Stimulated activated CD8-positive, alpha-beta memory T cell treated with anti-CD3 and anti-CD28 coated beads, Interleukin-2, amount 100 ng/mL, for 48 hours (primary cell): ENCODE measurements at places on chromosomes 11 and 22.
A peak's percentile ranks its signal among the peaks of the same experiment; 100 is the strongest.

DNA sequence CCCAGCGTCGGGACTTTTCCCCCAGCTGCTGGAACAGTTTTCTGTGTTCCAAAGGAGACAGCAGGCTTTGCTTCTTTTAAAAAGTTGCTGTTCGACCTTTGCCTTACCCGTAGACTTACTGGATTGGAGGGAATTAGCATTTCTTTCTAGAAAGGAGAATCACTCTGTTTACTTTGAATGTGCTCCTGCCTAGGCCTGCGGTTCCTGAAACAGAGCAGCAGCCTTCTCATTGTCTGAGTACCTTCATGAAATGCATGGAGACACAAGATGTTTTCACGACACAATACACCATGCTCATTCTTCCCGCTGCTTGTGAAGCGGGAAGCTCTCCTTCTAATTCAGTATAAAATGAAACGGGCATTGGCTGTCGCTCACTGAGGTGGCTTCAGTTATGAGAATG lies 196.2 kb downstream of the TBC1D22A start:
- DNase-seq, result no peak

DNA sequence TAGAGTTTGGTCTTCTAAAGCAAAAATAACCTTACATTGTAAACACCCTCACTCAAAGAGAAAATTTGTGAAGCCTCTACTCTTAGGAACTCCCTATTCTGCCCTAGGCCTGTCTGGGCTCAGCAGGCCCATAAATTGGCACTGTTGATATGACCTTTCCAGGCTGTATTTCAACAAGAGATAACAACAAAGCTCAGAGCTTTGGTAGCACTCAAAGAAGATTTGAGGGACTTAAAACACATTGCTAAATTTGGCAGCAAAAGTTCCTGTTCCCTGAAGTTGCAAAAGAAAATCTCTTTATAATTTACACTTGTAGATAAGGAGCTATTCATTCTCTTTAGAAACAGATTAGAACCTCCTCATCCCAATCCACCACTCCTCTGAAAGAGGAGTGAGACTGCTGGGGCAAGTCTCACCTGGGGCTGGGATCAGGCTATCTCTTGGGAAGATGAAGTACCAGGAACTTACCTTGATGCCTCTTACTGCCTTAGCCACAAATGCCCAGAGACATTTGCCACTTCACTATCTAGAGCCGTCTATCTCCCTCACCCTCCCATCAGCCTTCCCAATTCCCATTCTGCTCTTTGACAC lies 110.4 kb upstream of the AKIP1 start:
- no peak for DNase-seq

- DNase-seq, result no peak
These were observed 11.1 kb downstream of the CTR9 start for GRCh38 chr11:10762185-10762584.

- DNase-seq, result peak; percentile 46
These were observed 30.3 kb upstream of the ASPHD2 start for GRCh38 chr22:26398741-26399153.

- no peak for DNase-seq
These were observed 1.5 kb upstream of the USP18 start for GRCh38 chr22:18148293-18148965.

DNA sequence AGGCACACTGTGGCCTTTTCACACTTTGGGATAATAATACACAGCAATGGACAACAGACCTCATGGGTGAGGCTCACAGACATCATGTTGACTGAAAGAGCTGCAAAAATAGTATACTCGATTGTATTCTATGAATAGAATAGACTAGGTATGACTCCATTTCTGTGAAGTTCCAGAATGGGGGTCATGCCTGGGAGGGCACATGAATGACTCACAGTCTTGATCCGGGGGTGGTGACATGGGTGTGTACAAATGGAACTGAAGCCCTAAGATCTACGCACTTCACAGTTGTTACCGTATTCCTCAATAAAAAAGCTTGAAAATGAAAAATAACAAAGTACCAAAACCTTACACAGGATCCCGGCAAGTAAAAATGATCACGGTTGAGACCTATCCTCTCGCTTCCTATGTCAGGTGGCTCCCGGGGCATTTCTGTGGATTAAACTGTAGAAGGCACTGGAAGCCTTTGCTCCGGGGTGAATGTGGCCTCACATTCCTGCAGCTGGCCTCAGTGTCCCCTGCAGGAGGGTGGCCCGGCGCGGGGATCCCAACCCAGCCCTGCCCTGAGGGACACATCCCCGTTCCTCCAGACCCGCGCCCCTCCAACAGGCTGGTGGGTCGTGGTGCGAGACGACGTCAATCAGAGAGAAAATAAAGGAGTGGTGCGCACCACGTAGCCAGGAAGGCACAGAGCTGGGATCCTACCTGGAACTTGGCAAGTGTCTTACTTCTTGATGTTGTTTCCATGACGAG lies 75.9 kb downstream of the NECTIN1 start:
- DNase-seq, result no peak
